GM23338 (cell line): ENCODE measurements at places on chromosomes 2 and 18.
A peak's percentile ranks its signal among the peaks of the same experiment; 100 is the strongest.

DNA sequence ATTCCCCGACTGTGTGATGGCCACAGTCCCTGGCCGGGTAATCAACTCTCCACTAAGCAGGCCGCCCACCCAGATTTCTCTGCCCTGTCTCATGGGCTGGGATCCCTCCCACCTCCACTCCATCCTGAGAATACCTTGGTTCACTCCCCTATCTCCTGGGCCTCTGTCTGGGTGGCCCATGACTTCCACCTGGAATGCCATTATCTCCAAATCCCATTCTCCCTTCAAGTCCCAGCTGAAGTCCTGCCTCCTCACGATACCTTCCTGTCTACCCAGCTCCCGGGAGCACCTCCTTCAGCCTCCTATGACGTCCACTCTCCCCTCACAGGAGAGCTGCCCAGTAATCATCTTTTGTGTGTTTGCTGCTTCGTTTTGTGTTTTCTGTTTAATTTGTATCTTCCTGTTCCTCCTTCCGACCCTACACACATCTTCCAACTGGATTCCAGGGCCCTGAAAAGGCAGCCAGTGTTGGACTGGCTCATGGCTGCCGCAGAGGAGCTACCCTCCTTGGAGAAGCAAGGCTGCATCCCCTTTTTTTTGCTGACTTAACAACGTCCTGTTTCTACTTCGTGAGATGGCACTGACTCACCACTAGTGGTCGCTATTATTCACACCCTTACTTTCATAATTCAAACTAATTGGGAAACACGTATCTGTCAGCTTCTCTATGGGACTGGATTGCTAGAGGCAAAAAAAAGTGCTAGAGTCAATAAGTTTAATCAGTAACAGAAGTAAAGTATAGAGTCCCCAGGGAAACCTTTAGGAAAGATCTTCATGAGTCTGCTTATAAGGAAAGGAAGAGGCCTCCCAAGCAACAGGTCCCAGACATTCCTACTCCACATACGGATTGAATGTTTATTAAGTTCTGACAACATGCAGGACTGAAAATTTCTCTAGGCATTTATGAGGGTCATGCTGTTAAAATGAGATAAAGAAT lies 171.9 kb upstream of the GATA6 start:
- peak; percentile 78 for DNase-seq

- no peak for DNase-seq
These were observed 451.4 kb upstream of the SLC14A2 start for GRCh38 chr18:45163871-45164270.

- no peak for DNase-seq
These were observed 3.5 kb upstream of the THUMPD2 start for GRCh38 chr2:39782591-39782990.

- DNase-seq: peak; percentile 85
These were observed 174.0 kb downstream of the SMAD2 start for GRCh38 chr18:47756364-47757016.

DNA sequence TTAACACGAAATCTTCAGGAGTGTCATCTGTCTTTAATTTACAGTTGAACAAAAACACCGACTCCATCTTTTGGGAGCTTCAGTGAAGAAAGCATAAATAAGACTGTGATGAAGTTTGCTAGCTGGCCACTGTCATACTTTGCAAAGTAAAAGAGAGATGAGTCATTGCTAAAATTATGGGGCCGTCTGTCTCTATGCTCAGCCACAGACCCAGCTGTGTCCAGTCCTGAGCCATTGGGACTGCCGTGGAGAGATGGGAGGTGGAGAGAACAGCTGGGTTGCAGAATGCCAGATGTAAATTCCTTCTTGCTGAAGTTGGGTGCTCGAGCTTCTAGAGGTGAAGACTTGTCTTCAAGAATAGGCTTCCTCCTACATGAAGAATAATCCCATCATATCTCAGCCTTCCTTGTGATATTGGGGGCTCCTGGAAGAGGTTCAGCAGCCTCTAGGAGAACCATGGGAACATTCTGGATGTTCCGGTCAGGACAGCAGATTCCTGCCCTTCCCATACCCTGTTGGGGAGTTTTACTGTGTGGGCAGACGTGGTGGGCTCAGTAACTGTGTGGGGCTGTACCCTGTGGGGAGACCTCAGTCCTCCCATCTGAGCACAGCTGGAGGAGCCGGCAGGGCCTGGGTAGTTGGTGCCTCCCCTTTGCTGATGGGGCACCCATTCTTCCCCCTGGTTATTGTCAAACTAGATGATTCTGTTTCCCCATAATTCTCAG lies 71.1 kb downstream of the LDLRAD4 start:
- no peak for DNase-seq

DNA sequence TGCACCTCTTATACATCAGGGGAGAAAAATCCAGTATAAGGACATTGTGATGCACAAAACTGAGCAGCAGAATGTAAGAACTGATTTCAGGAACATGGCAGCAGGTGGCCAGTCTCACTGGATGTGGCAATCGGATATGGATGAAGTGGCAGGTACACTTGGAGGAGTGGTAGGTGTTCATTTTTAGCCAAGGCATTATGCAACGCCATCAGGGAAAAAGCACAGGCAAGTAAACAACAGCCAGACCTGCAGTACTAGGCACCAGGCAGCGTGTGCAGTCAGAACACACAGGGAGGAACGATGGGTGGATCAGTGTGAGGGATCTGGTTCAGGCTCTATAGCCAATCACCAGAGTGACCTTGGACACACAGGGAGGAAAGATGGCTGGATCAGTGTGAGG lies 77.4 kb upstream of the GCFC2 start:
- DNase-seq: no peak

- peak; percentile 64 for DNase-seq
These were observed 71.0 kb upstream of the SP3 start for GRCh38 chr2:174035981-174036742.

DNA sequence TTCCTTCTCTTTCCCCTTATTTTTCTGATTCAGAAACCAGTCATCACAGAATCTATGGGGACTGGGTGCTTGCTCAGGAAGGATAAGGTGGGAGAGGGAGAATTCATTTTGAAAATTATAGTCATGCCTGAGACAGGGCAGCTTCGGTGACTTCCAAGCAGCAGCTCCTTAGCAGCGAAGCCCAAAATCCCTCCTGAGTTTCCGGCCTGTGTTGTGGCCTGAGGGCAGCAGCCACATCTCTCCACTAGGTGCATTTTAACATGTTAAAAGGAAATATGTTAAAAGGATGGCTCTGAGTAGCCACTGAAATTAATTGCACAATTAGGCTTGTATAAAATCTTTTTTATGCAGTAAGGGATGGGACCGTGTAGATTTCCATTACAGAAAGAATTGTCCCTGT lies 207.0 kb upstream of the RAB12 start:
- DNase-seq: peak; percentile 37
